ENCODE measurements at places on chromosomes 1 and 21. TPM values are rescaled to one million over a fixed set of nuclear protein-coding genes. Genes with fewer than 3 reads are reported as not detected.

The DTL gene
- polyA plus RNA-seq, result 0.71 TPM

The PPP2R5A gene
- polyA plus RNA-seq, result 49.7 TPM

The C1QA gene
- 192 TPM for polyA plus RNA-seq

The SFN gene
- 191 TPM for polyA plus RNA-seq

The DNASE2B gene
- 0.21 TPM for polyA plus RNA-seq

The OLIG1 gene
- polyA plus RNA-seq, result 0.14 TPM

The ORC1 gene
- polyA plus RNA-seq, result 0.96 TPM

The BTBD19 gene
- polyA plus RNA-seq, result 3.8 TPM

The TAL1 gene
- 2.7 TPM for polyA plus RNA-seq

Data from thymus (tissue), 14 donors.